ENCODE measurements at places on chromosomes 11 and 22. TPM values are rescaled to one million over a fixed set of nuclear protein-coding genes. Genes with fewer than 3 reads are reported as not detected.

Gene C22orf15
- not detected for total RNA-seq

Gene CATSPER1
- not detected for total RNA-seq

Gene ARHGEF17
- 57.1 TPM for total RNA-seq

Gene NRGN
- total RNA-seq = 6.4 TPM

Gene FADS2
- total RNA-seq = 35.7 TPM

Gene PLXNB2
- 70.6 TPM for total RNA-seq

Gene PPP6R3
- 83.5 TPM for total RNA-seq

Gene LIF
- 0.27 TPM for total RNA-seq

Gene PKDREJ
- total RNA-seq = 0.08 TPM

Gene MLC1
- 0.05 TPM for total RNA-seq

Gene APOL5
- total RNA-seq = not detected

Gene TBX1
- total RNA-seq = 3.6 TPM

Gene MS4A6E
- not detected for total RNA-seq
